Motor neuron (in vitro differentiated cells): ENCODE measurements at places on chromosomes 6 and 20. TPM values are rescaled to one million over a fixed set of nuclear protein-coding genes. Genes with fewer than 3 reads are reported as not detected.

GRCh38 chr6:129485746-129486145 lies 224.2 kb downstream of the ARHGAP18 start:
- no peak for ATAC-seq

GRCh38 chr20:41392871-41393704 lies 26.5 kb upstream of the EMILIN3 start:
- no peak for ATAC-seq

DNA sequence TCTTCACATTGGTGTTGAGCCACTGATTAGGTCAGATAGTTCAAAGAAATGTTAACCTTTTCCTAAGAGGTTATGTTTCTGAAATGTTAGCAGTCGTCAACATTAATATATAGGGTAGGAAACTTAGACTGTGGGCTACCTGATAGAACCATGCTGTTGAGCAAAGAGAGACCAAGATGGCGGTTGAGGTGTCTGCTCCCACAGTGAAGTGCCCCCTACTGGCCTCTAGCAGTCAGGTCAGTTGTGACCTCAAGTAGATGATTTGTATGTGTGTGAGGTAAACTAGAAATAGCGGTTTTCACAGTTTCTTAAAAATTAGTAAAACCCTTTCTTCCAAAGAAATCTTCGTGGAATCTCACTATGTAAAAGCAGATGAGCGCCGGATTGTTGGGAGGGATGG lies 40.3 kb downstream of the MTHFD1L start:
- ATAC-seq, result no peak

DNA sequence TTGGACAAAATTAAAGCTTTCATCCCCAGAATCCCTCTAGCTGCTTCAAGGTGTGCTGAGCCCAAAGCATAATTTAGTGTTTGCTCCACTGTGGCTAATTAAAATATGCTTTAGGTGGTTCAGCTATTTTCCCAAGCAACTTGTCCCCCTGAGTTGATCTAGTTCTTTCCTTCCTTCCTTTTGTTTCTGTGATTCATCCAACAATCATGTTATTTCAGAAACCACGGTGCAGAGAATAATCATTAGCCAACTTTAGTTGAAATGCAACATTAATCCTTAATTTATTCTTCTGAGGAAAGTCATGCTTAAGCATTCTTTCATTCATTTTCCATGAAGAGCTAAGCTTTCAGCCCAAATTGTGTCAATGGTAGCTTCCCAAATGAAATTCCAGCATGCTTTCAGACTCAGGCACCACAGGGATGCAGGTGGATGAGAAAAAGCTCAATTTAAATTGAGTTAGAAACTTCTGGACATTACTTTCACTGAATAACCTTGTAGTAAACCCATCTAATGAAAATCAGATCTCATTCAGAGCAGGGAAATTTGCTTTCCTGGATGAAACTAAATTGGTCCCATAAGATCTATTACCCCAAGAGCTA lies 209.0 kb upstream of the NT5E start:
- no peak for ATAC-seq

GRCh38 chr6:75201901-75202672 lies 3.8 kb downstream of the COL12A1 start:
- ATAC-seq, result peak; percentile 62

- no peak for ATAC-seq
These were observed 266.4 kb downstream of the MAFB start for GRCh38 chr20:40422656-40423055.

GRCh38 chr6:36581716-36582115 lies 12.4 kb upstream of the SRSF3 start:
- ATAC-seq, result no peak

DNA sequence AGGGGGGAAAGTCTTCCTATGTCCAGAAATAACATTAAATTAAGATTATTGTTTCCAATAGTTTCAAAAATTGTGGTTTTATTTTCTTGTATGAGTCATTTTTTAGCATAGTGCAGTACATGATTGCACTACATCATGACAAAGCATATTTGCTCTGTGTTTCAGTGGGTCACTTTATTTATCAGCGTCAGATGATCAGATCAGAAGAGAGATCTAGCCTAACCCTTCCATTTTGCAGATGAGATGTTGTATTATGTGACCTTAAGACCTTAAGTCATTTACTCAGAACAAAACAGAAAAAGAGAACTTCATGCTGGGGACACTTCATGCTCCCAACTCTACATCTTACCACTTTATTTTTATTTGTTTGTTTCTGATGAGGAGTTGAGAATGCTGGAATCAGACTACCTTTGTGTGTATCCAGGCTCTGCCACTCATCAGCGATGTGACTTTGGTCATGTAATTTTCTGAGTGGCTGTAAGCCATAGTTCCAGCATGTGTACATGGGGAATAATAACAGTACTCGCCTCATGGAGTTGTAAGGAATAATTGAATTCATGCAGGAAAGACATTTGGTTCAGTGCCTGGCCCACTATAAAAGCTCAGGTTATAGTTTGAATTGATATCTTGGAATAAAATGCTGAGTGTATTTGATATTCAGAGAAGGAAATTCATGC lies 13.5 kb downstream of the EYA4 start:
- no peak for ATAC-seq

DNA sequence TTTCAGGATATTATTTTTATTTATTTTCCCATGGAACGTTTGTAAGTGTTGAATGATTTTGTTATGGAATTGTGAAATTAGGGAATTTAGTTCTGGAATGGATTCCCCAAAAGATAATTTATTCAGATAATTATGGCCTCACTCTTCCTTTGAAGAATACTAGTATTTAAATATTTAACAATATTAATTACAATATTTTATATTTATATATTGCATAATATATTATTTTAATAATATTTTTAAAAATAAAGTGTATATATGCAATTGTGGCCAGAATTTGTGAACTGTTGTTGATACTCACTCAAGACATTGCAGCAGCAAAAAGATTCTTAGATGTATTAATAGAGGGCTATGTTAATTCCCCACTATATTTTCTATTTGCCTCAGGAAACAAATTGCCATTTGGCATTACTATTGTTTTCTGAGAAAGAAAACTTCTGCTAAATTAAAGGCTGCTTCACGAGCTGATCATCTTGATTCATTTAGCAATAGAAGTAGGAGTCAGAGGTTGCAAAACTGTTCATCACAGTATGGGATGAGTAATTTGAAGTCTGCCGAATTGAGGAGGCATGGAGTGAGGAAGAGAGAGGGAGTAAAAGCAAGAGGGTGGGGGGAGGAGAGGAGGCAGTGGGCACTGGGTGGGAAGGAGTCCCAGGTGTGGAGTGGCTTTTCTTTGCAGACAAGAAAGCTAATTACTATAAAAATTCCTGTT lies 729.2 kb downstream of the DHX35 start:
- ATAC-seq, result no peak

DNA sequence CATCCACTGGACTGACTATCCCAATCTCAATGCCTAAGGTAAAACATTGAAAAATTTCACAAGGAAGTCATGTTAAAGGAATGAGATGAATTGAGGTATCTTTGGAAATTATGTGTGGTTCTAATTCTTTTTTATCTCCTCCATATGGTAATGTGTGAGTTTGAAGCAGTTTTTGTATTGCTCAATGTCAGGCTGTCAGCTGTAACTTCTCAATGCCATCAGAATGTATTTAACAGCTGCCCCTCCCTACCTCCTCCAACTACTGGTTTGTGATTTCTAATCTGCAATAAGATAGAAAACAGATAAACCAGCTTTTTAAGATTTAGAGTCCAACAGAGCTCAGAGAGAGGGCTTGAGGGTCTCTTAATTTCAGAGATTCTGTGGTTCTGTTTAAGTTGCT lies 1005.8 kb upstream of the ADGRB3 start:
- ATAC-seq, result no peak

DNA sequence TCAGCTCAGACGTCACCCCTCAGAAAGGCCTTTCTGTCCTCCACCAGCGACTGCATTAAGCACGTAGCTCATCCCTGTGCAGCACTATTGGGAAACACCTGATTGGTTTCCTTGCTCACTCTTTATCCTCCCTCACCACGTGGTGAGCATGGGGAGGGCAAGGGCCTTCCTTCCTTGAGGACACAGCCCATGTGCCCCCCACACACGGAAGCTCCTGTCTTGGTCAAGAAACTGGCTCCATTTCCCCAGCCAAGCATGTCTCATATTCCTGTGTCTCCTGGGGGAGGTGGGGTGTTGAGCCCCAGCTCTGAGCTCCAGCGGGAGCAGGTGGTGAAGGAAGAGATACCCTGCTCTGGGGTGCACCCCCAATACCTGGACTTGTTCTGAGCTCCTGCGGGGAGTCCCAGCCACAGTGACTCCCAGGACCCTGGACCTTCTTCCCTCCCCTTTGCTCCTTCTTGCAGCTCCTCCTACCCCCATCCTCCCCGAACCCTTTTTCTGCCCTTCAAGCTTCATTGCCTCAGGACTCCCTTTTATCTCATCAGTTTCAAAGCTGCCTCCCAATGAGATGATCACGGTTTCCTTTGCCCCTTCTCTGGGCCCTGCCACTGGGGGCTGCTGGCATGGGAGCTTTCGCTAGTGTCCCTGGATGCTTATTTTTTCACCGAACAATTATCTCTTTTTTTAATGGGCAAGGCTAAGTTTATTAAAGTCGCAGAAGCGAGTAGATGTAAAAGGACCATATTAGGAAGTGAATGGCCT lies 230.1 kb downstream of the TFAP2C start:
- no peak for ATAC-seq

DNA sequence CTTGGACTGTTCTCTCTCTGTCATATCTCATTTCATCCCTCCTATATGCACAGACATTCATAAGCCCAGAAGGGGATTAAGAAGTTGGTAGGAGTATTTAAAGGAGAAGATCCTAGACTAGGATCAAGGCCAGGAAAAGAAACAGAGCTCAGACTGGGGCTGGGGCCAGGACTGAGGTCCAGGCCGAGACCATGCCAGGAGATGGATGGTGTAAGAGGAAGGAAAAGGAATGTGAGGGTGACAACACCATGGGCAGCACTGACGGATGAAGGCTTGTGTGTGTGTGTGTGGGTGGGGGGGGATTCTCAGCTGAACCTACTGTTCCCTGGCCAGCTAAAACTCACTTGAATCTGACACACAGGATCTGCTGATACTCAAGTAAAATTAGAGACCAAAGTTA lies 182.1 kb downstream of the KIF6 start:
- no peak for ATAC-seq

- no peak for ATAC-seq
These were observed 41.9 kb upstream of the HFE start for GRCh38 chr6:26045065-26045927.

DNA sequence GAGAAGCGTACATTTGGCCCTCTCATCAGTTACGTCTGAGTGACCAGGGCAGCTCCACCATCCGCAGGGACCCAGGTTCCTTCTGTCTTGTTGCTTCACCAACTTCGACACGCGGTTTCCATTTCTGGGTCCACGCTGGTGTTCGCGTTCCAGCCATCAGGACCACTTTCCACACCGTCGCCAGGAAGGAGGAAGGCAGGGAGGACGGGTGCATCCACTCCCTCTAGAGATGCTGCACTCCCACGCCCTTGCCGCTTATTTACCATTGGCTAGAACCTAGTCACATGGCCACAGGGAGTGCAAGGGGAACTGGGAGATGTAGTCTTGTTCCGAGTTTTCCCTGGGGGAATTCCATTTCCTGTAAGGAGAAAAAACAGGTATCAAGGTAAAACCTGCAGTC lies 33.2 kb upstream of the SNX9 start:
- no peak for ATAC-seq

DNA sequence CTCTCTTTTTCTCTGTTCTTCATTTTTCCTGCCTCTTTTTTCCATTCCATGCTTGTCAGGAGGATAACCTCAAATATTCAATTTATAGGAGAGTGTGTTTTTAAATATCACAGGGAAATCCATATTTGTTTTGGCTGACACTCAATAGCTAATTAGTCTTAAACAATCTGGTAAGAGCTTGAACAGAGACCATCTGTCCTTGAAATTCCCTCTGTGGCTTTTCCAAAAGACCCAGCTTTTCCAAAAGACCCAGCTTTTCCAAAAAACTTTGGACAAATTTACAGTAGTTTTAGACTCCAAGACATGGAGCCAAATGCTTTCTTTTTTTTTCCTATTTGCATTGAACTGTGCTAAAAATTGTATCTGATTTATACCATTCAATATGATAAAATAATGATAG lies 127.4 kb upstream of the FAM83B start:
- ATAC-seq, result no peak

- peak; percentile 75 for ATAC-seq
These were observed 92.8 kb downstream of the CLIC5 start for GRCh38 chr6:45922728-45923351.

GRCh38 chr6:137248702-137249101 lies 29.5 kb upstream of the IFNGR1 start:
- ATAC-seq, result no peak

- no peak for ATAC-seq
These were observed 25.8 kb upstream of the IBTK start for GRCh38 chr6:82273295-82273694.

DNA sequence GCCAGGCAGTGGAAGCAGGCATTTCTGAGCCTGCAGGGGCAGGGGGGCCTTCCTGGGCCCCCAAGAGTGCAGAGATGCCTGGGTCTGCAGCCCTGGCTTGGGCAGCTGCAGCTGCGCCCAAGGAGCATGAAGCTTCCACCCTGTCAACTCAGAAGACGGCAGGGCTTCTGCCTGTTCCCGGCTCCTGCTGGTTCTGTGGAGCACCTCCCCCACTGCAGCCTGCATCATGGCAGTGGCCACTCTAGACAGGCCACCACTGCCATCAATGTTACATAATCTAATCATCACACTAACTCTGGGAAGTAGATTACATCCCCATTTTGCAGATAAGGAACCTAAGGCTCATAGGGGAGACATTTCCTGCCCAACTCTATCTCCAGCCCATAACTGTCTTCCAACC lies 21.1 kb upstream of the TOP1 start:
- no peak for ATAC-seq

DNA sequence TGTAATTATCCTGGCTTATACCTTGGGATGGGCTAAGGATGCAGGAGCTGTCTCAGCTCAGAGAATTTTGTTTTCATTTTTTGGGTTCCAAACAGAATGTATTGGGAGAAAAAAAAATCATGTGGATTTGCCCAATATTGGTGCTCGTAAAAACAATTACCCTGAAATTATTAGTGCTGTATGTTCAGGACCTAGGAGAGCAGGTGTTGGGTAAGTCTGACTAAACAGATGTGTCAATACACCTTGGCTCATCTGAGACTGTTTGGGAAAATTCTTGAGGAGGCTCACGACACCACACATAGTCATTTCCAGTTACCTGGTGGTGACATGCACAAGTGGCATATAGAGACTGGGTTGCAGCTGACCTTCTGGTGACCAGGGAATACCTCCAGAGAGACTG lies 802.1 kb upstream of the FLRT3 start:
- ATAC-seq, result no peak

GRCh38 chr6:142242269-142242668 lies 59.5 kb upstream of the ADGRG6 start:
- ATAC-seq, result no peak

GRCh38 chr6:13548500-13549210 lies 25.7 kb upstream of the SIRT5 start:
- ATAC-seq, result no peak

The NELFCD gene
- 42.9 and 43.0 TPM in 2 replicates for total RNA-seq

The ADAM33 gene
- 7.1 and 13.3 TPM in 2 replicates for total RNA-seq

The RSPO3 gene
- 0.19 and 0.24 TPM in 2 replicates for total RNA-seq

The VGLL2 gene
- total RNA-seq, result not detected in 2 replicates

The KCNQ5 gene
- 0.49 and 1.3 TPM in 2 replicates for total RNA-seq

The SMLR1 gene
- total RNA-seq, result 0.34 and 0.52 TPM in 2 replicates

The CST4 gene
- total RNA-seq, result not detected in 2 replicates

The LSM14B gene
- 58.1 and 60.0 TPM in 2 replicates for total RNA-seq

The RAET1L gene
- 3.5 and 5.6 TPM in 2 replicates for total RNA-seq

The WFDC12 gene
- not detected in 2 replicates for total RNA-seq

The KCNB1 gene
- 7.3 and 7.4 TPM in 2 replicates for total RNA-seq

The GRIK2 gene
- total RNA-seq, result 9.9 and 10.1 TPM in 2 replicates

The DYNLT1 gene
- total RNA-seq, result 161 and 170 TPM in 2 replicates
